ENCODE measurements at places on chromosomes 3 and 15.

DNA sequence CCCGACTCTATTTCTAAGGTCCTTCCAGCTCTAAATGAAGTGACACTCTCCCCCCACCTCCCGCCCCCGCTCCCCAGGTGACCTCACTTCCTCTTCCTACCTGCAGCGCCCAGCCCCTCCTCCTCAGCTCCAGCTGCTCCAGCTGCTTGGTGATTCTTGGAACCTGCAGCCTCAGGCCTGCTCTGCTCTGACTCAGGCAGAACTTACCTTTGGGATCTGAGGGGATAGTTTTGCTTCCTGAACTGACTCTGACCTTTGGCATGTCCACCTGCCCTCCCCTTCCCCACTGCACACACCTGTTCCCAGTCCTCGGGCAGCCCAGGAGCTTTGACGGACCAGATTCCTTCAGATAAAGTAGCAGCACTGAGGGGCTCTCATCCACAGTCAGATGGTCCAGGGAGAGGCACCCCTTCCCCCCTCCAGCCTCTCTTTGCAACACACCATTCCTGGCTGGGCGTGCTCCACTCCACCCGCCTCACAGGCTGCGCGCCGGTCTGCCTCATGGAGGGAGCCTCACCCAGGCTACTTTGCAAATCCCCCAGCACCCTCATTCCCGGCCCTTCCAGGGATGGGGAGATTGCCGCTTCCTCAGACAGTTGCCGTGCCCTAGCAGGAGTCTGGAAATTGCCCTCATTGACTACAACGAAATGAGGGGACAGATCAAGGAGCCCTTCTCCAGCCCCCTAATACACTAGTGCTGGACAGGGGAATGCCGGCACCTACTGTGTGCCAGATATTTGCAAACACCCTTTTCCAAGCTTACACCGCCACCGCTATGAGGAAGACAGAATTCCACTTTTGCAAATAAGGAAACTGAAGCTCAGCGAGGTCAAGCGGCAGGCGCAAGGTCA is 692 bp upstream of the C15orf39 start:
- DNase-seq: no peak

- DNase-seq: no peak
Observed at GRCh38 chr3:142086581-142087090, 62.7 kb downstream of the TFDP2 start.

DNA sequence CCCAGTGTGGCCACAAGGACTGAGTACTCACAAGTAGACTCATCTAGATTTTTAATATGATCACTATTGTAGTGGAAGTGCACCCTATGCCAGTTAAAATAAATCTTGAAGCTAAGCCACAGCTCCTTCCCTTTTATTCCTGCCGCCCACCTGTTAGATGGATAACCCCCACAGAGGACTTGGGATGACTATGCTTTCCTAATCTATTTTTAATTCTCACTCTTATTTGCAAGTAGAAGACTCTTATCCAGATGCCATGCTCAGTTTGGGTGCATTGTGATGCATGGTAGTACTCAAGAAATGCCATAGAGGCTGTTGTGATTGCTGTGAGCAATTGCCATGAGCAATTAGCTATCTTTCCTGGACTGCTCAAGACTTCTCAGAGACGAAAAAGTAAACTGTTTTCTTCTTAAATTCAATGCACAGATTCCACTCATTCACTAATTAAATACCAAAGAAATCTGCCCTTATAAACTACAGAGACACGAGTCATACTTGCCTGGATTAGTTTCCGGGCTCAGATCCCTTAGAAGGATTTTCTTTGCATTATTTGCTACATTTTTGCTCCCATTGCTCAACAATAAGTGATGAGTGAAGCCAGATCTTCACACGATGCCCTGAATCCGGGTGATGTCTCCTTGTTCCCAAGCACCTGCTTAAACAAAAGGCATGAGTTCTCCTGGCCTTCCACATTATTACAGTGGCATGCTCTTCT is 472.1 kb downstream of the SOX2 start:
- DNase-seq: no peak

- DNase-seq: no peak
Observed at GRCh38 chr3:160648701-160649100, 28.3 kb upstream of the ARL14 start.

DNA sequence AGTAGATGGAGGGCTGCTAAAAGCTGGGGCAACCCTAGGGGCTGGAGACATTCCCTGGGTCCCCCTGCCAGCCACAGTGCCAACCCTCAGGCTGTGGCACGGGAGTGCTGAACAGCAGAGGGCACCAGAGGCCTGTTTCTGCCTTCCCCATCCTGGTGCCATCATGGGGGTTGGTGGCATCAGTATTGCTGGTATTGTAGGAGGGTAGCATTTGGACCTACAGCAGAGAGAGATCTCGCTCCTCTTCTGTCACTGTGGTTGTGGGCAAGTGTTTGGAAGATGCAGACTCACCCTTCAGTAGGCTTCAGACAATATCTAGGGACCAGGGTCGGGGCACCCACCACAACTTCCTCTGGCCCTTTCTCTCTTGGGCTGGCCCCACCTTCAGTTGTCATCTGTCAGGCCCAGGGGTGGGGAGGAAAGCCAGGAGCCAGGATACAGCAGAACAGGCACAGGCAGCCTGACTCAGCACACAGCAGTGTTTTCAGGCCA is 123.5 kb downstream of the RPLP1 start:
- peak; percentile 49 for DNase-seq

GRCh38 chr3:13703071-13703470 is 154.1 kb downstream of the FBLN2 start:
- no peak for DNase-seq

- DNase-seq: no peak
Observed at GRCh38 chr3:11808231-11808630, 38.5 kb downstream of the TAMM41 start.

DNA sequence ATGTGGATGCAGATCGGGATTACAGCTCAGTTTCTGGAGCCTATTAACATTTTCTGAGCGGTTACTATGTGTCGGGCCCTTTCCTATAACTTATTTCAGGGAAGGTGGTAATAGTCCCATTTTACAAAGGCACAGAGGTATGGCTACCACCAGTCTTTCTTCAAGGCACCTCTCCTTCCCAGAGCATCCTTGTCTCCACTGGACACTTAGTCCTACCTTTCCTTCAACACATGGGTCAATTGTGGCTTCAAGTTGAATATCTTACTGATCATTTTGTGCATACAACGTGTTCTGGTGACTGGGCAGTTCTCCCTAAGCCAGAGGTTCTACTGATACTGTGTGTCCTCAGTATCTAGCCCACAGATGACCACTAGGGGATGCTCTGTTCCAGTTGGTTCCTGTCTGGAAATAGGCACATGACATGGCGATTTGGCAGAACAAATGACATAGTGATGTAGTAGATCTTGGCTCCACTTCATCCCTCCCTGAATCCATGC is 60.7 kb upstream of the CMTM8 start:
- DNase-seq: peak; percentile 52

- DNase-seq: no peak
Observed at GRCh38 chr15:101318839-101319238, 23.8 kb upstream of the SNRPA1 start.

DNA sequence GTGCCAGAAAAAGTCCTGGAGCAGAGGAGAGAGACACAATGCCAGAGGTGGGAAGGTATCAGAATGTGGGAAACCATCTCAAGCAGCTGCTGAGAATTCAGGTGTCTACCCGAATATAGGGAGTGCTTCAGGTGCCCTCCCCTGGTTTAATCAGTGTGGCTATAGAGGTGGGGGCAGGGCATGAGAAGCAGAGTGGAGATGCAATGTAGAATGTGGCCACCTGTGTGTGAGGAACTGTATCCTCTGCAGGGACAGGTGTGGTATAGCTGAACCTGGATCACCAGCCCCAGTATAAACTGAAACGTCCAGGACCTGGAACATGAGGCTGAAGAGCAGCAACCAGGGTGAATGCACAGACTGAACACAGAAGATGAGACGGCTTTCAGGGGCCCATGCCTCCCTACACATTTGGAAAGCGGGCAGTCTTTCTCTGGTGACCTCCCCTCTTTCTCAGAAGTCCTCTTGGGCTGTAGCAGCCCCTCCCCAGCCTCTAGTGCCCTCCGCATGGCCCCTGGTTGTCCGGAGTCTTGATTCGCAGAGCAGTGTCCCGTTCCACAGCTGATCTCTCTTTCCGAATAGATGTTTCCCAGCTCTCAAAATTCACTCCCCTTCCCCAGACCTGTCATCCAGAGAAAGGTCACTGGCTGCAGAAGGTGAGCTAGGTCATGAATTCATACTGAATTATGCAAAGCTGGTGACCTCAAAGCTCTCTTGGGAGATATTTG is 103.1 kb downstream of the ABHD5 start:
- no peak for DNase-seq

- DNase-seq: no peak
Observed at GRCh38 chr3:114498539-114499370, 204.9 kb downstream of the TIGIT start.

DNA sequence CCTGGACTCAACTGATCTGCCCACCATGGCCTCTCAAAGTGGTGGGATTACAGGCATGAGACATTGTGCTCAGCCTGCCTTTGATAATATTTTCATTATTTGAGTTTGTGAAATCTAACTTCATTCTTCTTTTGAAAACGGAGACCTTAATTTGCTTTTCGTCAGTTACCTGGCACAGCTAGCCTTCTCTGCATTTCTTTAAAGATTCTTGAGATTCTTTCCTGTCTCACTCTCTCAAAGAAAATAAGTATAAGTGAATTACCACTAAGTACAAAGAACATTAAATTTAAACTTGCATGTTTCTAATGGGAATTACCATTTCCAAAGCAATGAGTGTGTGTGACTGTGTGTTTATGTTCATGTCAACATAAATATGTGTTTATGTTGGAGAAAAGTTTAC is 187.9 kb downstream of the NFKBIZ start:
- no peak for DNase-seq

GRCh38 chr3:119315600-119316312 is 21.6 kb downstream of the ARHGAP31 start:
- no peak for DNase-seq

- DNase-seq: no peak
Observed at GRCh38 chr3:9837701-9838582, 5.9 kb downstream of the RPUSD3 start.

DNA sequence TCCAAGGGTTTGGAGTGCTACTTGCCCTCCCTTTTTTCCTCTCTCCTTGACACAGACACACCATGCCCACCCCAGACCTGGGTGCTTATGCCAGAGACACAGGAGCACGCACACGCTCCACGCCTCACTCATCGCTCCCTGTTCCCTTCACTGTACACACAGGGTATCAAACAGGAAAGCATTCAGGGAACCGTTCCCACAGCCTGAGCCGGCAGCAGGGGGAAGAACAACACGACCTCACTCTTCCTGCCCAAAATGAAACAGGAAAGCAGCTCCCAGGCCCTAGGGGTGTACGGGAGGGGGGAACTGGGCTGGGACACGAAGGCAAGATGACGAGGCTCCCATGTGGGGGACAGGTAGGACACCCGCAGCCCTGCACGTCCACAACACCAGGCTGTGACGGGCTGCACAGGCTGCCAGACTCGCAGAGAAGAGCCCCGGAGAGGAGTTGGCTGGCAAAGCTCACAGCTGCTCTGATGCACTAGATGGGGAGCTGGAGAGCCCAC is 11.2 kb downstream of the DLL4 start:
- no peak for DNase-seq

- no peak for DNase-seq
Observed at GRCh38 chr3:129598000-129598381, 8.5 kb downstream of the PLXND1 start.

- DNase-seq: no peak
Observed at GRCh38 chr3:52406791-52407510, 38.0 kb downstream of the SEMA3G start.

GRCh38 chr3:191502583-191502982 is 41.6 kb downstream of the PYDC2 start:
- no peak for DNase-seq

DNA sequence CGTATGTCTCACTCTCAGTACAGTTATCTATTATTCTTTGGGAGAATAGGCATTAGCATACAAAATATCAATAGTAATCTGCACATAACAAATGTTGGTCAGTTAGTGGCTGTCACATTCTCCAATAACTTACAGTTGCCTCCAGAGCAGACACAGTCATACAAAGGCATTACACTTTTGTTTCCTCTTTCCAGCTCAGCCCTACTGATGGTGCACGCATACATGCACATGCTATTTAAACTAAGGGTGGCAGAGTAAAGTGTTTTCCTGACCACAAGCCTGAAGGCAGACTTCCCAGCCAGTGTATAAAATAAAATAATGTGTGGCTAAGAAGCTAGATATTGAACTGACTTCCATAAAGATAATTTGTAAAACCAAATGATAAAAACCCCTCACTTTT is 47.6 kb downstream of the PHLDB2 start:
- no peak for DNase-seq

GRCh38 chr3:46389306-46389705 is 17.6 kb downstream of the CCR5AS start:
- DNase-seq: no peak

Data from stimulated activated CD4-positive, alpha-beta T cell treated with anti-CD3 and anti-CD28 coated beads, Interleukin-12 subunit alpha, Interleukin-12 subunit beta, amount 100 ng/mL, for 48 hours (primary cell).